ELR (cell line): ENCODE measurements at places on chromosomes 6 and 20.

DNA sequence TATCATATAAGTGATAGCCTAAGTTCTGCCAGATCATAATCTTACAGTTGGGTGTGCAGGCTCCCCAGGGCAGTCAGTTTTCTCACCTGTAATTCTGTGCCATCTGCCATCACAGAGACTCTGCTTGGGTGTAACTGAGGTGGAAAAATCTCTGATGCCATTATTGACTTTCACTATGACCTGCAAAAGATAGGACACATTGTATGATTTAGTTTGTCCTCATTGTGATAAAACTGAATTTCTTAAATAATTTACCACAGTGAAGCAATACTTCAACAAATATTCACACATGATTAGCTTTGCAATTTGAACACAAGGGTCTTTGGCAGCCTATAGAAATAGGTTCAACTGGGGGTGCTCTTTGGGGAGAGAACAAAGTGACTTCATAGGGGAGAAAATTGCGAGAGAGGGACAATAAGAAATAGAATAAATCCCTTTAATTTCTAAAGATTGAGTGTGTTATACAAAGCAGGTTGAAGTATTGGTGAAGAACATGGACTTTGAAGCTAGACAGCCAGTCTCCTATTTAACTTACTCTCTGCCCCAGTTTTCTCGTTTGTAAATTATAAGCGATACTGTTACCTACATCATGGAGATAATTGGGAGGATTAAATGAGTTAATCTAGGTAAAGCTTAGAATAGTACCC, 27.3 kb downstream of the FAM229B start:
- DNase-seq: no peak

- DNase-seq: no peak
Observed at GRCh38 chr6:53436526-53437303, 88.0 kb upstream of the ELOVL5 start.

- peak; percentile 72 for DNase-seq
Observed at GRCh38 chr20:45450097-45450818, 19.3 kb upstream of the WFDC2 start.

DNA sequence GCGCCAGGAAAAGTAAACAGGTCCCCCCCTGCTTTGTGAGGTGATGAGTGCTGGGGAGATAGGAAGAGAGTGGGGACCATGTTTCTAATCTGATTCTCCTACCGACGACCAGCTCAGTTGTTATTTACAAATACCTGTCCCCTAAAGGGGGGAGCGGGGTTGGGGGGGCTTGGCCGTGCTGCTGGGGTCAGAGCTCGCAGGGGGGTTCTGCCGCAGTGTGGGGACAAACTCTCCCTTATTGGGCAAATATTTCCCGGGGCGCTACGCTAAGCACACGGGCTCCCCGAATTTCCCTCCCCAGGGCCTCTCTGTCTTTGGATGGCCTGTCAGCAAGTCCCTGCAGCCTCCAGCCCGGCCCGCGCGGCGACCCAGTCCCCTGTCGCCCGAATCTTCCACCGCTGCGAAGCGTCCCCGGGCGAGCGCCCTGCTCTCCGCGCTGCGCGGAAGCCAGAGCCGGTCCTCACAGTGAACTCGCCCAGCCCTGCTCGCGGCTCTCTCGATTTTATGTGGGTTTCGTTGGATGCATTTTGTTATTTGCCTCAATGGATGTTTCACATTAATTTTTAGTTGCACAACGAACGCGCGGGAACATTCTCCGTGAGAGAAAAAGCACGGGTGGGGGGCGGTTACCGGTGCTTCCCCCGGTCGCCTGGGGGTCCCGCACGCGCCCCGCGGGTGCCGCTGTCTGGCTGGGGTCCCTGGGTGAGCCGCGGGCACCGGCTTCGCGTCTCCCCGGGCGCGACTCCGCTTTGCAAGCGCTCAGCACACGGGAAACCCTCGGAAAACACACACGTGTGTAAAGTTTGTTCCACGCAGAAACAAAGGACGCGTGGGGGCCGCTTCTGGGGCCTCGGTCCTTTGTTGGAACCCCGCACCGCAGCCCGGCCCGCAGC, 1.5 kb upstream of the STX16 start:
- DNase-seq: no peak

- no peak for DNase-seq
Observed at GRCh38 chr6:139508576-139508975, 134.1 kb upstream of the CITED2 start.

DNA sequence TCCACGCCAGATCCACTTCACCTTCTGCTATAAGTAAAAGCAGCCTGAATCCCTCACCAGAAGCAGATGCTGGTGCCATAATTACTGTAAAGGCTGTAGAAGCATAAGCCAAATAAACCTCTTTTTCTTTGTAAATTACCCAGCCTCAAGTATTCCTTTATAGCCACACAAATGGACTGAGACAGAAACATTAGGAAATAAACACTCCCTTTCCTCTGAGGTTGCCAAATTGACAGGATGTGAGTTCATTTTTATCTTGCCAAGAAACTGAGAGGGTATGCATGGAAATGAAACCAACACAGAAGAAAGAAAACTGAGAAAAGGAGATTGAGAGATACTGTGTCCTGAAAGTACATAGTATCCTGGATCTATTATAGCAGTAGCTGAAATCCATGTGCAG, 481.2 kb downstream of the HAO1 start:
- peak; percentile 32 for DNase-seq

- DNase-seq: peak; percentile 8
Observed at GRCh38 chr6:157244175-157244574, 79.1 kb downstream of the TMEM242 start.

- DNase-seq: no peak
Observed at GRCh38 chr6:45613656-45614055, 235.9 kb upstream of the SUPT3H start.
